ENCODE measurements at places on chromosomes 12 and 14.

DNA sequence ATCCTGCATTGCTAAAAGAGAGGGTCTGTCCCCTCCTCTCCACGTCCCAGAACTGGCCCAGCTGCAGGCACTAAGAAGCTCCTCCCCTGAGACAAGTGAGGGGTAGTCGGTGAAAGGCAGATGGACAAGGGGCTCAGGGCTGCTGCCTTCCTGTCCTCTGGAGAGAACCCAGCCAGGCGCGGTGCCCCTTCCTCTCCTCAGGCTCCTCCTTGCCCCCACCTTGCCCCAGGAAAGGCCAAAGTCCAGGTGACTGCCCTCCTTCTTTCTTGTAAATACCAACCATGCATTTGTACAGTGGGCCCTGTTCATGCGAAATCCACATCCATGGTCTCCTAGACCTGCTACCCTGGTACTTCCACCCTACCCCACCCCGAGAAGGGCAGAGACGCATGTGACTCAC, 9.7 kb downstream of the PPP1R1A start:
- no peak for DNase-seq

DNA sequence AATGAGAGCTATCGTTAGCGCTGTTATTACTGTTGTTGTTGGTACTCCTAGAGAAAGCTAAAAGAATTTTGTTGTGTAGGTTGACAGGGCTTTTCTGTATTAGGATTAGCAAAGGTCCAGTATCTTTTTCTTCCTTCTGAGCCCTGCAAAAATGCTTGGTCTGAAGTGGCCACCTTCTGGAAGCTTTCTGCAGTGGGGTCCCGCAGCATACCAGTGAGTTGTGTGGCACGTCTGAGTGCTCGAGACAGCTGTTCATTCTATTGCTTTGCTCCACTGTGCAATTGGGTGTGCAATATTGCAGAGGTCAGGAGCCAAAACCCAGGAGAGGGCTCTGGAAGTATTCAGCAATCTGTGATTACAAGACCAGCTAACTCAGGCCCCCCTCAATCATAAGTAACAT, 57.1 kb downstream of the CCDC60 start:
- no peak for DNase-seq

- no peak for DNase-seq
These were observed 212.0 kb downstream of the SLC15A4 start for GRCh38 chr12:128611736-128612135.

DNA sequence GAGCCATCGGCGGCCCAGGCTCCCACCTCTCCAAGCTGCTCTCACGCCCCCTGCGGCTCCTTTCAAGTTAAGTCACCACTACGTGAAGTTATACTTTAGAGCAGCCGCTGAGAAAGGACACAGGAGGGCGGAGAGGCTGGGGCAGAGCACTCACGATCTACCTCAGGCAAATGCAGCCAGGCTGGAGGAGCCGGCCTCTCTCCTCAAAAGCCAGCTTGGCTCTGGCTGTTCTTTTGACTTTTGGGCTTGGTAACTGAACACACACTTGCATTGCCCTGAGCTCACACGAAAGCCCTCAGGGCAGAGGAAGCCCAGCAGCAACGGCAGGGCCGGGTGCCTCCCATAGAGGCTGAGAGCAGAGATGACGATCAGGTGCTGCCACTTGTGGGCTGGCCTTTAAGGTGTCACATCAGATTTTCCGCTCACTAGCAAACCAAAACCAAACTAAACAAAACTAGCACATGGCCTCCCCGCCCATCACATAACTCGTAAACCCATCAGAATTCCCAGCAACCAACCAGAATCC, 75.2 kb downstream of the PITPNM2 start:
- no peak for DNase-seq

GRCh38 chr12:1517007-1517406, 77.4 kb downstream of the FBXL14 start:
- DNase-seq, result no peak

- no peak for DNase-seq
These were observed 375.0 kb downstream of the DPF3 start for GRCh38 chr14:72518809-72519377.

DNA sequence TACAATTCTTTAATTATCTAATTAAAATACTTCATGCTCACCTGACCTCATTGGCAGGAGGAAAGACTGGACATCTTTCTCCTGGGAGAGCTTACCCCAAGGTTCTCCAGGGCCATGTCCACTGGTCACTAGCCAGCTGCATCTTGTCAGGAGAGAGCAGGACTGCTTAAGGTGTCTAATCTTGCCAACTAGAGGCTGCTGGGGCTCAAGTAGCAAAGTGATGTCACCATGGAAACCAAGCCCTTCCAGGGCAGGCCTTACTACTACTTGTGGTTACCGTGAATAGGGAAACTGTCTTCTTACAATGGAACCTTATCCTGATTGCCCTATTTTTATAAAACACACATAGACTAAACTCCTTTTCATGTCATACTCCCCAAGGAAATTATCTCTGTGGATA, 376.4 kb downstream of the SNAPC1 start:
- DNase-seq, result no peak

DNA sequence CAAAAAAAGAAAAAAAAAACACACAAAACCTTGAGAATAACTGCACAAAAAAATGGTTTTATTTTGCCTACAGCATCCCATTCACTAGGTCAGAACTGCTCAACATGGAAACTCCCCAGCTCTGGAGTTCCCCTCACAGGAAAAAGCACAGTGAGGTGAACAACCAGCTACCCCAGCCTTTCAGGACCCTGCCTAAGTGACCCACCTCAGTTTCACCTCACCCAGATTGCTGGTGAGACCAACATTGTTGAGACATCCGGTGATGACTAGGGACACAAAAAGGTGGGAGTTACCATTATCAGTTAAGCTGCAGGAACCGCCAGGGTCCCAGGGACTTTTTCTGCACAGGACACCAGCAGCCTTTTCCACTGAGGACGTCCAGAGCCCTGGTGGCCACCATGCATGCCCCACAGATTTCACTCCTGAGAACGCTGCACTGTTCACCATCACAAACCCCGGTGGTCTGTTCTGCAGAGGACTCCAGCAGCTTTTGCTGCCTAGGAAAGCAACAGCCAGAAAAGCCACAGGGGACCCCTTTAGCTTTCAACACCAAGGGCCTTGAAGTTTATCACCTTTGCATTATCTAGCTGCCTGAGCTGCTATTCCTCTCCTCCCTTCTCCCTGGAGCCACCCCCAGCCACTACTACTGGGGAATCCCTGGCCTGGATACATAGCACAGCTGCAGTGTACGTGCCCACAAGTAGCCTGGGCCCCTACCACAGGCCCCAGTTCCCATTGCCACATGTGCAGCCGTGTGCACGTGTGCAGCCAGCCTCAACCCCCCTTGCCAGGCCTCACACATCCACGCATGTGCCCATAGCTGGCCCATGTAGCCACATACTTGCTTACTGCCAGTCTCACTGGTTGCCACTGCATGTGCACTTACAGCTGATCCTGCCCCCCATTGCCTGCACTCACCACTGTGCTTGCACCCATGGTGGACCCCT, 62.5 kb upstream of the FAR2 start:
- no peak for DNase-seq

- no peak for DNase-seq
These were observed 113.7 kb upstream of the PDZRN4 start for GRCh38 chr12:41074473-41074769.

- no peak for DNase-seq
These were observed 93.4 kb upstream of the DNM1L start for GRCh38 chr12:32585680-32586079.

GRCh38 chr12:111438481-111438880, 32.8 kb downstream of the SH2B3 start:
- no peak for DNase-seq

- DNase-seq, result no peak
These were observed 143.6 kb upstream of the SLC16A7 start for GRCh38 chr12:59452259-59452658.

- DNase-seq, result no peak
These were observed 1.8 kb upstream of the COX14 start for GRCh38 chr12:50110127-50110761.

DNA sequence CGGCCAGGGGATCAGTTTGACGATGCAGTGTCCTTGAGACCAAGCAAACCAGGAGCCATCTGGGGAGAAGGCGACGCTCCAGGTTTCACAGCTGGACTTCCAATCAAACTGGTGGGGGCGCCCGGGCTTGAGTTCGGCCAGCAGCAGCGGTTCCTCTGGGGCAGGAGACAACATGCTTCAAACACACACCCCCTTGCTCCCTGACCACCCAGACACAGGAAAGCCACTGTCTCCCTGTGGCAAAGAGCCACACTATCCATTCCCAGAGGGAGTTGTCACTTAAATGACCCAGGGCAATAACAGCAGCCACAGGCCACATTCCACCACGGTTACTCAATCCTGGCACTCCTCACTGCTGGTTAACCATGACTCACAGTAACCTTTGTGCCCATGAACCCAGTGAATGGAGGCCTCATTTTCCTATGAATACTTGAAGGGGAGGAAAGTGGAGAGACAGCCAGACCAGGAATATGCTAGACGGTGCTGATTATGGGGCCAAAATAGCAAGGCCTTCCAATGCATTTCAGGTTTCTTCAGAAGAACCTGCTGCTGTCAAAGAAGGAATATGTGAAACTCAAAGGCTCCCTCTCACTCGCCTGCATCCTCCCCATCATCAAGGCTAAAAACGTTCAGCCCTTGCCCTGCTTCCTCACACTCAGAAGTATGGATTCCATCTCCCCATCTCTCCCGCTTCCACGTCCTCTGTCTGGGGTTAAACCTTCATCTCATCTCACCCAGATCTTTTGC, 8.5 kb downstream of the WSB2 start:
- no peak for DNase-seq

- no peak for DNase-seq
These were observed 97.1 kb downstream of the C2CD5 start for GRCh38 chr12:22447223-22447622.

GRCh38 chr12:66932126-66932525, 253.2 kb upstream of the GRIP1 start:
- DNase-seq, result no peak

DNA sequence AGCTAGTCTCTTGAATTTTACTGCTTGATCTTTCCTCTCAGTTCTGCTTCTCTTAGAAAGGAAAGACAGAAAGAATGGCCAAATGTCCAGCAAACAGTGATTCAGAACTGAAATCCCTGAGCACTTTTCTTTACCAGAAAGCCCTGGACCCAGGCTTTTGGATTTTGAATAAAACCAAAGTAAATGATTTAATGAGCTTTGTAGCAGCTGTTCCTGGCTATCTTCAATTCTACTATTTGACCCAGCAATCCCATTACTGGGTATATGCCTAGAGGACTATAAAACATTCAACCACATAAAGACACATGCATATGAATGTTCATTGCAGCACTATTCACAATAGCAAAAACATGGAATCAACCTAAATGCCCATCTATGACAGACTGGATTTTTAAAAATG, 187.2 kb downstream of the PRKD1 start:
- DNase-seq, result no peak

DNA sequence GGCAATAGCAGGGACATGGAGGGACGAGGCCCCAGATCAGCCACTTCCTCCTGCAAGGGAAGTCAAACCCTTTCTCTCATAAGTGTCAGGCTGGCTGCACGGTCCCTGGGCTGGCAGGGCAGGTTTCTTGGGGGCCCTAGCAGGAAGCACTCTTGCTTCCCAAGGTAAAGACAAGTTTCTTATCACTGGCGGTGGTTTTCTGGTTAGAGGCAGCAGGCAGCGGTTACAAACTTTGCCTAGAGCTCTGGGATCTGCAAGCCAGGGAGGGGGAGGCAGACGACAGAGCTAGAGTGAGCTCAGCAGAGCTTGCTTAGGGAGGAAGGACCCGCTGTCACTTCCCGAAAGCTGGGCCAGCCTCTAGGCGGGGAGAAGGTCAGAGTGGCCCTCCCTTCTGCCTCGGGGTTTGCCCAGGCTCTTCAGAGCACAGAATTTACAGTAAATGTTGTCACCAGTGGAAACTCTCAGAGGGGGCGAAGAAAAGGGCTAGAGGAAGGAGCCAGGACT, 20.4 kb downstream of the BATF start:
- DNase-seq, result no peak

GRCh38 chr14:90381011-90381786, 15.6 kb upstream of the CALM1 start:
- DNase-seq, result no peak

DNA sequence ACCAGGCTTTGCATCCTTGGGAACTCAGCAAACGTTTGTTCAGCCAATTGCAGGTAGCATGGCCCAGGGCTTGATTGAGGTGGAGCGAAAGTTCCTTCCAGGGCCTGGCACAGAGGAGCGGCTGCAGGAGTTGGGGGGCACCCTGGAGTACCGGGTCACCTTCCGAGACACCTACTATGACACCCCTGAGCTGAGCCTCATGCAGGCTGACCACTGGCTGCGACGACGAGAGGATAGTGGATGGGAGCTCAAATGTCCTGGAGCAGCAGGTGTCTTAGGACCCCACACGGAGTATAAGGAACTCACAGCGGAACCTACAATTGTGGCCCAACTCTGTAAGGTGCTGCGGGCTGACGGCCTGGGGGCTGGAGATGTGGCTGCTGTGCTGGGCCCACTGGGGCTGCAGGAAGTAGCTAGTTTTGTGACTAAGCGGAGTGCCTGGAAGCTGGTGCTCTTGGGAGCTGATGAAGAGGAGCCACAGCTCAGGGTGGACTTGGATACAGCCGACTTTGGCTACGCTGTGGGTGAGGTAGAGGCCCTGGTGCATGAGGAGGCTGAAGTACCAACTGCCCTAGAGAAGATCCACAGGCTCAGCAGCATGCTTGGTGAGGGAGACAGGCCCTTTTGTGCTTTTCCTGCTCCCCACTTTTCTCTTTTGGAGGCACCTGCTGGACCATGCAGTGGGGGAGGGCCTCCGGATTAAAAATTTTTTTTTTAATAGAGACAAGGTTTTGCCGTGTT, 799 bp downstream of the THTPA start:
- DNase-seq, result no peak

DNA sequence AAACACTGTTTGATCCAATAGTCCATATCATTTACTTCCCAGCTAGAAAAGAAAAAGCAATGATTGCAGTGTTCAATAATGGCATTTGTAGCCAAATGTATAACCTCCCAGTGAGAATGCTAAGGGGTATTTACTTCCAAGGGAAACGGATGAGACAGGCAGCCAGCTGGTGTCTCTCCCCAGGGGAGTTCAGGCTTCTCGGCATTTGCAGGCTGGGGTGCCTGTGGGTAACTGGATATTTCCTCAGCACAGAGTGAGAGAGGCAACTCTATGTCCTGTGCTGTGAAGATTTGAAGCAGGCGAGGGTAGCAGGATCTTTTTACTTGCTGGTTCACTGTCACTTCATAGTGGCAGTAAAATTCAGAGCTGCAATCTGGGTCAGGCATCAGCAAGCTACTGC, 1455.6 kb upstream of the TMEM132C start:
- no peak for DNase-seq

- DNase-seq, result no peak
These were observed 24.7 kb upstream of the MAP1LC3B2 start for GRCh38 chr12:116534311-116535121.

DNA sequence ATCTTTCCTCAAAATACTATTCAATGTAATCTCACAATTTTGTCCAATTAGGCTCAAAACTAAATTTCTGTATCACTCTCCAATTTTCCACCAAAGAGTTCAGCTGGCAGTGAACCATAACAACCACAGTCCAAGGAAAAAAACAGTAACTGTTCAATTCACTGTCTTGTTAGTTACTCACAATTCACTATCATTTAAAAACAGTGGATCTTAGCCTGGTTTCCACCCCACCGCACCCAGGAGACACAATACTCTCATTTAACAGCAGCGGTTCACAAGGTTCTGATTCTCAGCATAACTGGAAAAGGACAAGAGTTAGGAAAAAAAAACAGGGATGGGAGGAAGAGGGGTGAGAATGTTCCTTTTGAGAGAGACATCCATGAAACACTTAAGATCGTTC, 40.5 kb downstream of the MED13L start:
- no peak for DNase-seq
